ENCODE measurements at places on chromosomes 3 and 15. TPM values are rescaled to one million over a fixed set of nuclear protein-coding genes. Genes with fewer than 3 reads are reported as not detected.

CTDSPL gene
- total RNA-seq = 4.4 TPM

DNA sequence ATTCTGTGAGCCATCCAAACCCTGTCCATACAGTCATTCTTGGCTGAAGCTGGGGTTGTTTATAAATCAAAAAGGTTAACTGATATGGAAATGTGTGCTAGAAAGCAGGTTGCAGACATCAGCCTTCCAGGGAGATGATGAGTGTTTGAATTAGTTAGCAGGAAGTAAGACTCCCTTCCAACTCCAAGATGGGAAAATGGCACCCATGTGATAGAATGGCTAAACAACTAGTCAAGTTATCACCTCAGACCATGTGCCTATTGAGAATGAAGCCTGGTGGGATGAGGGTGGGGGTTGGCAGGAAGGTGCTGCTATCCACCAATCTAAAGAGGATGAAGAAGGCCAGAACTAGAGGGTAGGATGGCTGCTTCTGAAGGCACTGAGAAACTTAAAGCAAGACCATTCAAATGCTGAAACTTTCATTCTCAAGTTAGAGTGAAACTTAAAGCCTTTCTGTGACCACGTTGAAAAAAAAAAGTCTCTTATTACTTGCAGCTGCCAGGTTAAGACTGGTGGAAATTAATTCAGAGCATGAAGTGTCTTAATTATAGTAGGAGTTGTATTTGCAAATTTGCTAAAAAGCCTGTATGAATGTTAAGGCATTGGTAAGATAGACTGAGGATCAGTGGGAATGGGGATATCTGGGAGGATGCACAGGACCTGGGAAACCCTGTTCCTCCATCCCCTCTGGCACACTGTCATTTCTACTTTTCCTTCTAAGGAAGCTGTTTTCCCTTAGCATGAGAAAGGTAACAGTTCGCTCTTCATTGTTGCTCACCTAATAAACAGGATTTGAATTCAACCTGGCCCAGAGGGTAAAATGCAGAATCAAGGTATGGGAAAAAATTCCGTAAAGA lies 36.8 kb downstream of the CCR3 start:
- H3K4me3 ChIP-seq = no peak overlapping the region
- H3K36me3 ChIP-seq = no peaks in the 10 kb centered on the region
- no peaks in the 10 kb centered on the region for H3K4me1 ChIP-seq
- no peak for DNase-seq
- no peak overlapping the region for H3K27ac ChIP-seq

FBXO40 gene
- total RNA-seq = under 0.01 TPM

DNA sequence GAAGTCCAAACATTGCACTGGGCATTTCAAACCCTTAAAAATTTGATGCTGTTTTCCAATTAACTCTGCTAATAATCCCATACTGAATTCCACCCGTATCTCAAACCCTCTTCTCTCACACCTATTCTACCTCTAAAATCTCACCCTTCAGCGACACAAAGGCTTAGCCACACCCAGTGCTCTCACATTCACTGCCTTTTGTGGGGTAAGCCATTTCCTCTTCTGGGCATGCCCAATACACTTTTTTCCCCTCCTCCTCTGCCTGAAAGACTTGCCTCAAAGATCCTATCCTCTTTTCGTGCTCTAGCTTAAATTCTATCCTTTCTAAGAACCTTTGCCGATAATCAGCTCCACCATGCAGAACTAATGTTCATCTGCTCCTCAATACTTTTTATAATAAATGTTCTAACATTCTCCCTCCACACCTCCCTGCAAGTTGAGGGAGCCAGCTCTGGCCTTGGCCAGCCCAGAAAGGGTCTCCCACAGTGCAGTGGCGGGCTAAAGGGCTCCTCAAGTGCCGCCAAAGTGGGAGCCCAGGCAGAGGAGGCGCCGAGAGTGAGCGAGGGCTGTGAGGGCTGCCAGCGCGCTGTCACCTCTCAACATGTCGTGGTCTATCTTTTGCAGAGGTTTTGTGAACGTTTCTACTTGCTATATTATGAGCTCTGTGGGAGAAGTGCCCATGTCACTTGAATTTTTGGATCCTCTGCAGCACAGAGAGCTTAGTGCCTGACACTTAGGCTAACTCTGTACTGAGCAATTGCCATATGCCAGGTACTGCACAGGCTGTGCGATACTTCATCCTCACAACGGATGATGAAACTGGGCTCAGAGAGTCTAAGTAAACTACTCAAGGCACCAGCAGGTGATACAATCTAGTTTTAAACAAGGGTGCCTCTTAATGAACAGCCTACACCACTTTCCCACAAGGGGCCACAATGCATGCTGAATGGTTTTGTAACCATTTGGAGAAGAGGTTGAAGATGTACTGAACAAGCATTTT lies 53.6 kb upstream of the BCL6 start:
- DNase-seq = peak; percentile 82
- no peaks in the 10 kb centered on the region for H3K27me3 ChIP-seq
- no peak overlapping the region for H3K4me3 ChIP-seq
- no peaks in the 10 kb centered on the region for H3K36me3 ChIP-seq

CCR8 gene
- total RNA-seq = 1.8 TPM

GRCh38 chr15:78146425-78147154 lies 2.6 kb upstream of the IDH3A start:
- H3K36me3 ChIP-seq = no peaks in the 10 kb centered on the region
- H3K27ac ChIP-seq = no peak overlapping the region
- H3K4me1 ChIP-seq = peaks cover 29% of the 10 kb centered on the region
- no peaks in the 10 kb centered on the region for H3K27me3 ChIP-seq
- DNase-seq = no peak

CHAC1 gene
- total RNA-seq = 0.47 TPM

GRCh38 chr15:96771035-96771434 lies 440.5 kb downstream of the NR2F2 start:
- no peaks in the 10 kb centered on the region for H3K4me1 ChIP-seq
- H3K4me3 ChIP-seq = no peak overlapping the region
- no peak for DNase-seq
- H3K36me3 ChIP-seq = no peaks in the 10 kb centered on the region
- H3K27me3 ChIP-seq = no peaks in the 10 kb centered on the region

GRCh38 chr15:57283774-57284503 lies 92.4 kb upstream of the CGNL1 start:
- H3K36me3 ChIP-seq = peaks cover 53% of the 10 kb centered on the region
- no peak overlapping the region for H3K4me3 ChIP-seq
- peak overlapping the region; percentile 26 for H3K27ac ChIP-seq
- H3K27me3 ChIP-seq = no peaks in the 10 kb centered on the region

DNA sequence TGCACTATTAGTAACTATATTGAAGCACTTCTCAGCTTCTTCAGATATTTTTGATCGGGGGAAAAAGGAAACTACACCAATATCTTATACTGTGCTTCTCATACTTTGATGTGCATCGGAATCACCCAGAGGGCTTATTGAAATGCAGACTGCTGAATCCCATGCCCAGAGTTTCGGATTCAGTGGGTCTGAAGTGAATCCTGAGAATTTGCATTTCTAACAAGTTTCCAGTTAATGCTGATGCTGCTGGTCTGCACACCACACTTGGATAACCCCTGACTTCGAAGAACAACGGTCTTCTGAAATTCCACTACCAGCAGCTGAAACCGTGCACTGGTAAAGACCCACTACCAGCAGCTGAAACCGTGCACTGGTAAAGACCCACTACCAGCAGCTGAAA lies 243.9 kb downstream of the NTRK3 start:
- H3K4me3 ChIP-seq = no peak overlapping the region
- no peak overlapping the region for H3K27ac ChIP-seq
- DNase-seq = no peak

- H3K27ac ChIP-seq = no peak overlapping the region
- no peak overlapping the region for H3K4me3 ChIP-seq
- no peaks in the 10 kb centered on the region for H3K27me3 ChIP-seq
- no peaks in the 10 kb centered on the region for H3K36me3 ChIP-seq
- no peaks in the 10 kb centered on the region for H3K4me1 ChIP-seq
Measured at GRCh38 chr3:43810797-43811196, 120.1 kb downstream of the ABHD5 start.

RGMA gene
- total RNA-seq = 0.76 TPM

- no peak overlapping the region for H3K27ac ChIP-seq
- no peaks in the 10 kb centered on the region for H3K27me3 ChIP-seq
- DNase-seq = no peak
- H3K4me1 ChIP-seq = no peaks in the 10 kb centered on the region
- no peaks in the 10 kb centered on the region for H3K36me3 ChIP-seq
- no peak overlapping the region for H3K4me3 ChIP-seq
Measured at GRCh38 chr15:67997996-67998395, 56.1 kb upstream of the PIAS1 start.

DNA sequence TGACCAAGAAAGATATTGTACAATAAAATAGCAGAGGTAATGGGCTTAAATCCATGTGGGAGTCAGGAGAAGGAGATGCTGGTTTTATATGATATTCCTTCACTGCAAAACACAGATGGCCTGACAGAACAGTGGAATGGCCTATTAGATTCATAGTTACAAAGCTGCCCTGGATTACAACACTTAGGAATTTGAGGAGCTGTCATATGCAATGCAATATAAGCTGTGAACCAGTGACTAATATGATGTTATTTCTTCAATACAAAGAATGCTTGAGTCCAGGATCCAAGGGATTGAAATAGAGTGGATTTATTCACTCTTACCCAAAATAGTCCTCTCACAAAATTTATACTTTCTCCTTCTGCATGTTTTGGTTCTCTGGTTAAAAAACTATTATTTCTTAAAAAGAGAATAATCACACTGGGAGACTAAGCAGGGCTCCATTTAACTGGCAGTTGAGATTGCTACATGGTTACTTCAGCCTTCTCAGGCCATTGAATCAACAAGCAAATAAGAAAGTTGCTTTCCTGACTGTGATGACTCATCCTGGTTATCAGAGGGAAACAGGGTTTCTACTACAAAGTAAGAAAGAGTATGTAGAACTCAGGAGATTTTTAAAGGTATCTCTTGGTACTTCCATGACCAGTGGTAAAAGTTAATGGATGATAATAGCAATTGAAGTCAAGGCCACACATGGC lies 79.8 kb upstream of the ZPLD1 start:
- no peaks in the 10 kb centered on the region for H3K36me3 ChIP-seq
- no peaks in the 10 kb centered on the region for H3K27me3 ChIP-seq
- DNase-seq = no peak
- no peak overlapping the region for H3K4me3 ChIP-seq

DNA sequence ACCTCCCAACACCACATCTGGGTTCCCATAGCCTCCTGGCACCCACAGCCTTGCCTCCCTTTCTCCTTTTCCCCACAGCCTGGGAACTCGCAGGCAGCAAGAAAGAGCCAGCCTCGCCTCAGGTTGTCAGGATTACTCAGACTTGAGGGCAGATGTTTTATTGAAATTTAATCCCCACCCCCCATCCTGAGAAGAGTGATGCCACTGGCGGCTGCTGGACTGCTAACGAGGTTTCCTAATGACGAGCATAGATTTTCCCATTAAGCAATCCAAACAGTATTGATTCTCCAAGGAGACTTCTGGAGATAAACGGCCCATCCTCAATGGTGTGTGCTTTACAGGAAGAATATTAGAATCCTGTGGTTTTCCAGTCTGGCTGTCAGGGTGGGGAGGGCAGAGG lies 13.7 kb downstream of the SHF start:
- no peak overlapping the region for H3K27ac ChIP-seq
- no peak overlapping the region for H3K4me3 ChIP-seq
- H3K36me3 ChIP-seq = no peaks in the 10 kb centered on the region

GPR160 gene
- 7.7 TPM for total RNA-seq

CSTA gene
- total RNA-seq = 48.2 TPM

- DNase-seq = no peak
- no peak overlapping the region for H3K27ac ChIP-seq
- no peak overlapping the region for H3K4me3 ChIP-seq
- H3K27me3 ChIP-seq = peaks cover 22% of the 10 kb centered on the region
- no peaks in the 10 kb centered on the region for H3K36me3 ChIP-seq
- H3K4me1 ChIP-seq = no peaks in the 10 kb centered on the region
Measured at GRCh38 chr3:127431066-127431465, 143.2 kb upstream of the PRR20G start.

GRCh38 chr15:39468331-39468730 lies 112.5 kb upstream of the THBS1 start:
- H3K27me3 ChIP-seq = no peaks in the 10 kb centered on the region
- no peak for DNase-seq
- H3K36me3 ChIP-seq = no peaks in the 10 kb centered on the region
- no peaks in the 10 kb centered on the region for H3K4me1 ChIP-seq

- no peak for DNase-seq
- H3K4me3 ChIP-seq = no peak overlapping the region
- peaks cover 12% of the 10 kb centered on the region for H3K36me3 ChIP-seq
- H3K4me1 ChIP-seq = peaks cover 7% of the 10 kb centered on the region
Measured at GRCh38 chr3:37992271-37993066, 1.9 kb downstream of the VILL start.

SLC22A13 gene
- total RNA-seq = 0.09 TPM

PRSS50 gene
- 0.05 TPM for total RNA-seq

DNA sequence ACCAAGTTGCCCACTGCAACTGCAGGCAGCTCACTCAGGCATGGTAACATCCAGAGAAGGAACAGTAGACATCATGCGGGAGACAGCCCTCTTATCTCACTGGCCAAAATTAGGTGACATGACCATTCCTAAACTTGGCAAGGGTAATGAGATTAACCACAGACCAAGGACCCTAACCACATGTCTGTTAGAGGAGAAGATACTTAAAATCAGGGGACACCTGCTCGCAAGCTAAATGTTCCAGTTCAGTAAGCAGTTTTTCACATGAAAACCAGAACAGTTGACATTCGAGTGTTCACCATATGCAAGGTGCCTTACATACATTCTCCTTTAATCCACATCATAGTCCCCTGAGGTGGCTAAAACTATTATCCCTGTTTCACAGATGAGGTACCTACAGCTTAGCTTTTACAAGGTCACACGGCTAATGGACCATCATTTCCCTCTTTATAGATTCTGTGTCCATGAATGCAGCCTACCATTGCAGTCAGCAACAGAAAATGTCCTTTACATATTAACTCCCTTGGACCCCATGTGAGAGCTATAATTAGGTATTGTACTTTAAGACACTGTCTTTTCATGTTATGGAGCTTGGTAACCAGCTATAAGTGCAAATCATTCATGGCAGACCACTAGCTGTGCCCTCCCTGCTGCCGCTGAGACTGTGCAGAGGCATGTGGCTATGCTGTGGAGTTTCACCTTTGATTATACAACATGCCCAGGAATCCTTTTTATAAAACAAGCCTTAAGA lies 154.1 kb downstream of the LIPC start:
- peaks cover 16% of the 10 kb centered on the region for H3K4me1 ChIP-seq
- no peaks in the 10 kb centered on the region for H3K27me3 ChIP-seq
- H3K36me3 ChIP-seq = peaks cover 6% of the 10 kb centered on the region
- no peak overlapping the region for H3K4me3 ChIP-seq

GRCh38 chr15:32893421-32893820 lies 175.6 kb downstream of the GREM1 start:
- peaks cover 3% of the 10 kb centered on the region for H3K36me3 ChIP-seq
- H3K27me3 ChIP-seq = no peaks in the 10 kb centered on the region
- no peak overlapping the region for H3K27ac ChIP-seq
- no peak for DNase-seq
- H3K4me1 ChIP-seq = no peaks in the 10 kb centered on the region
- H3K4me3 ChIP-seq = no peak overlapping the region

Measured in thymus (tissue), 14 donors.